ENCODE measurements at places on chromosomes 2 and 18.

- no peak for DNase-seq
Measured at GRCh38 chr2:17672583-17673317, 80.9 kb downstream of the SMC6 start.

DNA sequence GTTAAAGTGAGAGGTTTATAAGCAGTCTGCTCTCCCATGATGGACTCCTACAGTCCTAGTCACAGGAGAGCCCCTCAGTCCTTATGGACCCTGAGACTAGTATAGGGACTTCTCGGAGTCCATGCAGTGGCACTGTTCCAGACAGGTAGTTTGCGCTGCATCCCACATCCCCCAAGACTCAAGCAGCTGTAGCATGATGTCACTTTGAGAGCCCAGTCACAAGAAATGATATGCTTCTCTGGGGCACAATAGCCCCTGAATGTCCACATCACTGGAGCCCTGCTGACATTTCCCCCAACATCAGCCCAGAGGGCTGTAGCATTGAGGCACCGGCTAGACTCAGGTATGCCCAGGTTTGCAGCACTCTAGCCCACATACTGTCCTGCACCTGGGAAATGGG lies 220.1 kb downstream of the OTX1 start:
- DNase-seq, result no peak

GRCh38 chr2:23554054-23554697 lies 169.2 kb downstream of the KLHL29 start:
- no peak for DNase-seq

- DNase-seq, result no peak
Measured at GRCh38 chr2:187008111-187008510, 159.1 kb upstream of the ZSWIM2 start.

GRCh38 chr2:143468341-143468888 lies 339.2 kb downstream of the ARHGAP15 start:
- DNase-seq, result no peak

GRCh38 chr2:206700156-206700555 lies 18.0 kb downstream of the DYTN start:
- DNase-seq, result no peak

DNA sequence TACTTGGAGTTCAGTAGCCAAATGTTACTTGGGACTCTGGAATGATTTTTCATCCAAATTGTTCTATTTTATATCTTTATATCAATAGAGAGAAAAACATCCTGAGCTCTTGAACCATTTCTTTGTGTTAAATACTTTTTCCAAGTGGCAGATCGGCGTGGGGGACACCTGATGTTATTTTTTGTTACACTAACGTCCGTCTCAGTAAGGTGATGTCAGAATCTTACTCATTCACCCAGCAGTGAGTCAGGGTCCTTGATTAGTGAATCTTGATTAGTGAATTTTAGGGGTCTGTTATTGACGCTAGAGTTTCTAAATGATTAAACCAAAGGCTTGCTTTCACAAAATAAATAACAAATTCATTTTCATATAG lies 1.7 kb downstream of the MIB1 start:
- no peak for DNase-seq

DNA sequence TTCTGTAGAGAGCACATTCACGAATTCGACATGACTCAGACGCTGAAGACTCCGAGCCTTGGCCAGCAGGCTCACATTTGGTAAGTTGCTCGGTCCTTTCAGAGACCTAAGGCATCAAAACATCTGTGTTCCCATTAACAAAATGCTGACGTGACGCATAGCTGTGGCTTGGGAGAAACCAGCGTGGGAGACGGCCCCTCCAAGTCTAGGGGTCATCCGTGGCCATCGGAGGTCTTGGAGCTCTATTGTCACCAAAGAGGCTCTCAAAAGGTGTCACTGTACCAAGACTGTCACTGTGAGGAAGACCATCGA lies 14.9 kb downstream of the FBLN7 start:
- no peak for DNase-seq

GRCh38 chr2:20015482-20016083 lies 3.1 kb upstream of the MATN3 start:
- DNase-seq, result no peak

- no peak for DNase-seq
Measured at GRCh38 chr2:113407446-113408099, 29.9 kb upstream of the ZNG1B start.

DNA sequence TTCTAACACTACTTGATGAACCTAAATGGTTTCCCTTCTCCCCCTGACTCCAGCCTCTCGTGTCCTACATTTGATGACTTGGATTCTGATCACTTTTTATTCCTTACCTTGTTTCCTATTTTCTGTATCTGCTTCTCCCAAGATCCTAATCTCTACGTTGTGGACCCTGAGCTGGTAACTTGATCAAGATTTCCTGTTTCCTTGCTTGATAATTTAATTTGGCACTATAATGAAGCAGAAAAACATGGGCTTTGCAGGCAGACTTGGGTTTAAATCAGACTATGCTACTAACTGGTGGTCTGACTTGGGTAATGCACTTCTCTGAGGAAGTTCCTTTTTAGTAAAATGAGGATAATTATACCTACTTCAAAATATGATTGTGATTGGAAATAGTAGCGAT lies 11.7 kb upstream of the FBXO11 start:
- DNase-seq, result no peak

DNA sequence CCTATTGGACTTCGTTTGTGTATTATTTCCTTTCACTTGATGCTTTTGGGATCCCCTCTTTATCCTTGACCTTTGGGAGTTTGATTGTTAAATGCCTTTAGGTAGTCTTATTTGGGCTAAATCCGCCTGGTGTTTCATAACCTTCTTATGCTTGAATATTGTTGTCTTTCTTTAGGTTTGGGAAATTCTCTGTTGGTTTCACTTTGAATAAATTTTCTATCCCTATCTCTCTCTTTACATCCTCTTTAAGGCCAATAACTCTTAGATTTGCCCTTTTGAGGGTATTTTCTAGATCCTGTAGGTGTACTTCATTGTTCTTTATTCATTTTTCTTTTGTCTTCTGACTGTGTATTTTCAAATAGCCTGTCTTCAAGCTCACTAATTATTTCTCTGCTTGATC lies 354.7 kb downstream of the PARD3B start:
- no peak for DNase-seq

DNA sequence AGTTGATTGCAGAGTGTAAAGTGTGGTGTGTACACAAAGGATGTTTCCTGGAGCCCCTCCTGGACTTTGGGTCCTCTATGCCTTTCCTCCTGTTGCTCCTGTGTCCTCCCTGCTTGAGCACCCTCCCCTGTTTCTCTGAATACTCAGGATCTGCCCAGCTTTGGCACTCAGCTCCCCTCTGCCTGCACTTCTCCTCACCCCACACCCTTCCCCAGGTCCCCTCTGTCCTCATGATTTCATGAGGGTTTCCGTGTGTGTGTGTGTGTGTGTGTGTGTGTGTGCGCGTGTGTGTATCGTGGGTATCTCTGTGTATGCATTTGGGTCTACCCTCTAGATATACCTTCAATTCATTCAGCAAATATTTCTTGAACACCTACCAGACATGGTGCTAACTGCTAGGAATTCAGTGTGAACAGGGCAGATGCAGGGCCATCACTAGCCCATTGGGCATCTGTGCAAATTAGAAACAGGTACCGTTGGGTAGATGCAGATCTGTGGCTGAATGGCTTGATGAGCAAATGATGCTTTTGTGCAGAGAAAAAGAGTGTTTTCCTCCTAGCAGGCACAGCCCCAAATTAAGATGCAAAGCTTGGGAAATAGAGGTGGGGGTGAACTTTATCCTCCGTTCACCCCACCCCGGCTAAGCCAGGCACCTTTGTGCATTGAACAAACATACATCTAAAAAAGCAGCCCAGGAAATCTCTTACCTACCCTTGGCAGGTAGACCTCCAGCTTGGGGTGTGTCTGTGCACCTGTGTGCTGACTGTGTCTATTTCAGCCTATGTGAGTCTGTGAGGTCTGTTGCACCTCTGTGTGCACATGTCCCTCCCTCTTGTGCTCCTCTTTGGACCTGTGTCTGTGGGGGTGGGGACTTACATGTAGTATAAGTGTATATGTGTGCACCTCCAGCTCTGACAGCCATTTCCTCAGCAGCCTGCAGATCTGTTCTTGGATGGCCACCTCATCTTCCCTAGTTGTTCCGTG lies 60.0 kb upstream of the EPAS1 start:
- DNase-seq, result no peak

DNA sequence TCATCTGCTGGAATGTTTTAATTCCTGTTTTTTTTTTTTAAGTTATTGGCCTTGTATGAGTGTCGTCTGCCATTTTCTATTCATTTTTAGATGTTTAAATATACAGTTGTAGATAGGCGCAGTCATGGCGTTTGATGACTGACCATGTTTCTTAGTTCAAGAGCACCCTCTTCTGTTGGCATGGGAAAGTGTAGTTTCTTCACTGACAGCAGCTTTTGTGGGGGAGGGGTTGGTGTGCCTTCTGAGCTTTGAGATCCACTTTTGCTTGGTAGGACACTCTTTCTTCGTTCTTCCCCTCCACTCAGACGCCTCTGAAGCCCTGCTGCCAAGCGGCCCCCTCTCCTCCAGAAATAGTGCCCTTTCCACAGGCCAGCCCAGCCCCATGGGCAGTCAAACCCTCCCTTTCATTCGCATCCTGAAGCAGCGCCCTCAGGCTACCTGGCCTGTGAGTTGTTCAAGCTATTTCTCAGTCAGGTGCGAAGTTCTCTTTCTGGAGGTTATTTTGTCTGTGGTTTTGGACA lies 492.0 kb downstream of the TNS1 start:
- no peak for DNase-seq

DNA sequence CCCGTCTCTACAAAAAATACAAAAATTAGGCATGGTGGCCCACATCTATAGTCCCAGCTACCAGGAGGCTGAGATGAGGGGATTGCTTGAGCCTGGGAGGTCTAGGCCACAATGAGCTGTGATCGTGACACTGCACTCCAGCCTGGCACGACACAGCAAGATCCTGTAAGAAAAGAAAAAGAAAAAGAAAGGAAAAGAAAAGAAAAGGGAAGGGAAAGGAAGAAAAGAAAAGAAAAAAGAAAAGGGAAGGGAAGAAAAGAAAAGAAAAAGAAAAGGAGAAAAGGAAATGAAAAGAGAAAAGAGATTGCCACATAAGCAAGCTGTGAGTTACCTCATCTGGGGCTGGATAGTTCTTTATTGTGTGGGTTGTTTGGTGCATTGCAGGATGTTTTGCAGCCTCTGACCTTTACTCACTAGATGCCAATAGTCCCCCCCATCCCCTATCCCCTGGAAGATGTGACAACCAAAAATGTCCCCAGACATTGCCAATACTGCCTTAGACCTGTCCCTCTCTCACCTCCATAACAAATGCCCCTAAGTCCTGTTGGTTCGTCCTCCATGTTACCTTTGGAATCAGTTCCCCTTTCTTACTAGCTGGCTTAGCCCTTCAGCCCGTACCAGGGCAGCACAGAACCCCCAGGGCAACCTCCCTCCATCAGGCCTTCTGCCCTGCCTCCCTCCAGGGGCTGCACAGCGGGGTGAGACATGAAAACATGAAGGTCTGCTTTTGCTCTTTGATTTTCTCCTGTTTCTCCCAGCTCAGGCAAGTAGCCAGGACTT lies 8.9 kb downstream of the ASPRV1 start:
- DNase-seq, result no peak

- no peak for DNase-seq
Measured at GRCh38 chr18:38297910-38298309, 732.3 kb upstream of the CELF4 start.

DNA sequence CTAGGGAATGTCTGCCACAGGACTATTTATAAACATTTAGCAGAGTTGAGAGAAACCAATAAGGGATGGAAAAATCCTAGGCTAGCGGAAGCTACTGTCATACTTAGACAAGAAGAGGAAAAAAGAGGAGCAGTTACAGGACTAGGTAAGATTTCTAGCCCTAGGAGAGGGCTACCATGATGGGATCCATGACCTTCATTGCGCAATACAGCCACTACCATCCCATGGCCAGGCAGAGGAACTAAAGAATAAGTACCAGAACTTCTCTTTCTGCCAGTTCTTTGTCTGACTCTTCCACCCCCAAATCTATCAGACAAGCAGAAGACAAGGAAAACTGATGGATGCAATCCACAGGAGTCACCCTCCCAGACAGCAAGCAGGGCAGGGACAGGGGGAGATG lies 417.0 kb upstream of the CHST9 start:
- no peak for DNase-seq

GRCh38 chr18:5197032-5197434 lies at the start of gene AKAIN1:
Gene AKAIN1 (minus strand): TSS chr18:5197257. CDS start chr18:5197053, 204 bp downstream.
- DNase-seq, result no peak

GRCh38 chr2:218891275-218892135 lies 10.9 kb downstream of the WNT10A start:
- DNase-seq, result no peak

- no peak for DNase-seq
Measured at GRCh38 chr2:74632209-74632938, 15.8 kb downstream of the M1AP start.

GRCh38 chr2:196253116-196253480 lies 81.7 kb upstream of the STK17B start:
- no peak for DNase-seq

DNA sequence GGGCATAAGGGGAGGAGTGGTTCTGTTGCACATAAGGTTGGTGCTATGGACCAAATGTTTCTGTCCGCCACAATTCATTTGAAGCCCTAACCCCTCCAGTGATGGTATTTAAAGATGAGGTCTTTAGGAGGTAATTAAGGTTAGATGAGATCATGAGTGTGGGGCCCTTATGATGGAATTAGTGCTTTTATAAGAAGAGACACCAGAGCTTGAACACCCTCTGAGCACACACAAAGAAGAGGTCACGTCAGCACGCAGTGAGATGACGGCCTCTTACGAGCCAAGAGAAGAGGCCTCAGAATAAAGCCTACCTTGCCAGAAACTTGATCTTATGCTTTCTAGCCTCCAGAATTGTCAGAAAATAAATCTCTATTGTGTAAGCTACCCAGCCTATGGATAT lies 386.4 kb upstream of the CYRIA start:
- no peak for DNase-seq

DNA sequence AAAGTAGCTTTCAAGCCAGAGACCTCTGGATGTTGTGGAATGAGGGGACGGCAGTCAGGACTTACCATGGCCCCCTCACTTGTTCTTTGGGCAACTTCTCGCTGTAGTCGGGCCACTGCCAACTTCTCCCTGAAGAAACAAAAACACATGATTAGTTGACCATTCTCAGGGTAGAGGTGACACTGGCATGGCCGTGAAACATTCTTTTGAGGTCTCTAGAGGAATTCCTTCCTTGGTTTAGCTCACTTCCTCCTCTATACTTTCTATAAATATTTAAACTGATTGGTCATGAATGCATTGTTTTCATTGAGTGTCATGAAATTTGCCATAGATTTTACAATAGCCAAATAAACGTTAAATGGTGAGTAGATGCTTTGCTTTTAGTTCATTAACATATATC lies 354.6 kb downstream of the NCKAP5 start:
- DNase-seq, result no peak

- no peak for DNase-seq
Measured at GRCh38 chr18:80184243-80184772, 63.0 kb downstream of the PARD6G start.

DNA sequence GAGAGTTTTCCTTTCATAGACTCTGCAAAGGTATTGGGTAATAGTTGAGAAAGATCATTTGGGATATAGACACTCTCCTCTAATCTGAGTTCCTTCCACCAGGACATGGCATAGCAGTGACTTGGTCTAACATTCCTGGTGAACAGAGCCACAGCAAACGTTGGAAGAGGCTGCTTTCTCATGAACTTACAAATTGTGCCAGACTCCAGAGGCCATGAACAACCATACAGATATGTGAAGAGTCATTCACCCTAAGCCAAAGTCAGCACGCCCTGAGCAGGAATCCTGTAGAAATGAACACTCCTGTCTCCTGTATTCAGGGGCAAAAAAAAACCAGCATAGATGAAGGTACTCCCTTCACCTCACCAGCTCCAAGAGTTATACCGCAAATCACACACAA lies 152.8 kb downstream of the TMEM18 start:
- DNase-seq, result no peak

GRCh38 chr2:106932644-106933043 lies 46.7 kb upstream of the ST6GAL2 start:
- DNase-seq, result no peak

All from stimulated activated CD8-positive, alpha-beta memory T cell treated with anti-CD3 and anti-CD28 coated beads, Interleukin-4, amount 100 ng/mL, for 4 hours (primary cell).